ENCODE measurements at places on chromosomes 4 and X.

GRCh38 chr4:95857761-95858160 is 17.9 kb downstream of the PDHA2 start:
- DNase-seq = no peak

DNA sequence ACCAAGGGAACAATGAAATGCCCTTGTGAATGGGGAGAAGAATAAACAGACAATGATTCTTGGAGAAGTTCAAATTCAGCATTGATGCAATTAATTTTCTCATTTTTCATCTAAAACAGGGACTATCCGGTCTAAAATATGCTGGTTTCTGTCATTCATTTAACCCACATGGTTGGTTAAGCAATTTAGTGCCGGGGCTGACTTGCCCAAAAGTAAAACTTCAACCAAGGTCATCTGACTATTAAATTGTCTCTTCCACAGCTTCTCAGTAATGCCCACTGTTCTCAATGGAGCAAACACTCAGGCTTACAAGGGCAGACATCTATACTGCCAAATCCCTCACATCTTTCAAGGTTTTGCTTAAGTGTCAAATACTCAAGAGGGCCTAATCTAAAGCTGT is 51.3 kb downstream of the ANXA10 start:
- no peak for DNase-seq

- DNase-seq = peak; percentile 48
Observed at GRCh38 chr4:154329268-154329868, 162.2 kb downstream of the DCHS2 start.

DNA sequence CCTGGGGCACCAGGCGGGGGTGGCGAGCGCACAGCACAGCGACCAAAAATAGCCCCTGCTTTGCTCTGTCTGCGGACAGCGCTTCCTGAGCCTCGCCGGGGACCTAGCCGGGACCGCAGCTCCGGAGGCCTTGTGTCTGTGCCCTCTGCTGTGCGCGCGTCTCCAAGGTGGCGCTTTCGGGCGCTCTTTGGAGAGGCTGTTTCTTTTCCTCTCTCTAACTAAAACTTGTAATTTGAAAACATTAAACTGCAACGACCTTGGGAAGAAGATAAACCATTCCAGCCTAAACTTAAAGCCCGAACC is 3.4 kb downstream of the ARX start:
- DNase-seq = peak; percentile 46

- no peak for DNase-seq
Observed at GRCh38 chrX:23548164-23548563, 119.1 kb upstream of the PRDX4 start.

- peak; percentile 72 for DNase-seq
Observed at GRCh38 chrX:37825215-37825842, 22.0 kb downstream of the DYNLT3 start.

DNA sequence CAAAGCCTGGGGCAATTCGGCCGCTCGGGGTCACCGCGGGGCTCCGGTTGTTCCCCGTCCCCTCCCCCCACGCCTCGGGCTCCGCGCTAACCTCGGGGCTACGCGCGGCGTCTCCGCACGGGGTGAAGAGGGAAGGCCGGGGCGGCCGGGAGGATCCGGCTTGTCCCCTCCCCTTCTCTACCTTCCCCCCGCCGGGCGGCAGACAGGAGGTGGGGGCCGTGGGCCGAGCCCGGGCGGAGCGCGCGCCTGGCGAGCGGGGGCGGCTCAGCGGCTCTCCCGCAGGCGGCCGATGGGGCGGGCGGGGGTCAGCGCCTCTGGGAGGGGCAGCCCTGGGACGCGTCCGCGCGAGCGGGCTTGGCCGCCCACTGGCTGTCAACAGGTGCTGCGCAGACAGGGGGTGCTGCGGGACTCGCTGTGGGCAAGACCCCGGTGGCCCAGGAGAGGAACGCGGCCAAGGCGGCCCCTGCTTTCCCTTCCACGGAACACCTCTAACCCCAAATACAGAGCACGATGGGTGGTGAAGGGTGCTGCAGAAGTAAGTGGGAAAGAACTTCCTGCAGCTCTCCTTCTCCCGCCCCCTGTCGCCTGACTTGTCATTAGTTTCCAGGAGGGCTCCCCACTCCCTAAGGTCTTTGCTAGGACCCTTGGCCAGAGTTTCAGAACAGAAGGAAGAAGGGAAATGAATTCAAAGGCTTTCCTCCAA is at the start of gene PDGFC:
PDGFC (minus strand) TSS at position 124 of the 703 bp plus-strand sequence. CDS start 896 bp downstream, outside the sequence.
- DNase-seq = peak; percentile 91

- DNase-seq = no peak
Observed at GRCh38 chr4:24067367-24068193, 177.7 kb upstream of the PPARGC1A start.

DNA sequence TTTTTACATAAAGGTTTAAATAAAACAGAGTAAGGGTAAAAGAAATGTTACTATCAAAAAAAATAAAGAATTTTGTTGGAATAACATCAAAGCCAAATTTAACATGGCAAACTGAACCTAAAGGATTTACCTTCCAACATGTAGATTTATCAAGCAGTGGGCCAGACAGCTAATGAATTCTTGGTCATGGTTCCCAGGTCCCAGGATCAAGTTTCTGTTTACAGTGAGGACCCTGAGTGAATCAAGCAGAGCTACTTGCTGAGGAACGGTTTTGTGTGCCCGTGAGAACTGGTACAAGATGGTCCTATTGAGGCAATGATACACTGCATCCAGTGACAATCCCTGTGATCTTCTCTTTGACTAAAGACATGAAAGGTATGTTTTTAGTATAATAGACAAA is 157.1 kb downstream of the CDS1 start:
- no peak for DNase-seq

GRCh38 chr4:188282471-188283232 is 143.4 kb downstream of the TRIML1 start:
- no peak for DNase-seq

- DNase-seq = peak; percentile 89
Observed at GRCh38 chr4:105630670-105631655, 77.5 kb downstream of the INTS12 start.

- no peak for DNase-seq
Observed at GRCh38 chr4:853416-853781, 27.5 kb upstream of the CPLX1 start.

DNA sequence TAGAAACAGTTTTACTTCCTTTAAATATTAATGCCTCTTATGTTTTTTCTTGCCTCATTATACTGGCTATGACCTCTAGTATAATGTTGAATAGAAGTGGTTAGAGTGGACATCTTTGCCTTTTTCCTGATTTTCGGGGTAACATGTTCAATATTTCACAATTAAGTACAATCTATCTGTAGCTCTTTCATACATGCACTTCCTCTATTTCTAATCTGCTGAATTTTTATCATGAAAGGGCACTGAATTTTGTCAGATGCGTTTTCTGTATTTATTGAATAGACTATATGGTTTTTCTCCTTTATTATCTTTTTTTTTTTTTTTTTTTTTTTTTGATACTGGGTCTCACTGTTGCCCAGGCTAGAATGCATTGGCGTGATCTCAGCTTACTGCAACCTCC is 29.0 kb downstream of the MECP2 start:
- no peak for DNase-seq

DNA sequence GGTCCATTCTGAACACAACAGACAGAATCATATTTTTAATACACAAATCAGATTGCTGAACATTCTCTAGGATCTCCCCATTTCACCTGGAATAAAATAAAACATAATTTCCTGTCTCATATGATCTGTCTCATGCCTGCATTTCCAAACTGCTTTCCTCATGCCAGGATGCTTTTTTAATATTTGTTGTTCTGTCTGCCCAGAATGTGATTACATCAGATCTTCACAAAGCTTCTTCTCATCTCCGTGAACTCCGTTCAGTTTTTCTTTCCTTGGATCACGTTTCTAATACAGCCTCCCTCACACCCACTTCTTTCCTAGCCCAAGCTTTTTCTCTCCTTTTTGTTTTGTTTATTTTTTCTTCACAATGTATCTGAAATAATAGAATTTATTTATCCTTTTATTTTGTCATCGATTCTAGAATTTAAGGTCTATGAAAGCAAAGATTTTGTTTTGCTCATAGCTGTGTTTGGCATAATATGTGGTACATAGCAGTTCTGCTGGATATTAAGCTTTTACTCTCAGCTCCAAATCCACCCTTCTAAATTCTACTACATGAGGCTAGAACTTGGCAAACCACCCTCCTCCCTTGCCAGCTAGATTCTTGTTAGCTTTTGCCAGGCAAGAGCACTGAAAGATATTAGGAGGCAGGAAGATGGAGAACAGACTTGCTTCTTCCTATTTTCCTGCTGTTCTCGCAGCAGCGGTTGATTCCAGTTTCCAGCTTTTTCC is 165.5 kb upstream of the SLIT2 start:
- DNase-seq = no peak

DNA sequence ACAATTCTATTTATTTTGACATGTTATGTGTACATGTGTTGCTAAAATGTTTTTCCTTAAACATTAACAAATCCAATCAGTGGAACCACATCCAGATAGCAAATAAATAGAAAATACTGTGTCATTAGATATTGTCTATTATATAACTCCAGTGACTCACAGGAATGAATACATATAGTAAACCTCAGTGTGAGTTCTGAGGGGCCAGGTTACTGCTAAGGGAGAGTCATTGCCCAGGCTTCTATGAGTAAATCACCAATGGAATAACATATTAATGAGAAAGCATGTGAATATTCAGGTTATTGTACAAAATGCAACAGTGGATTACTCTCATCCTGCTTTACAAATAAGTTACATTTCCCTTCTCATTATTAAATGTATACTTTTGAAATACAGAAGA is 27.2 kb downstream of the TACR3 start:
- no peak for DNase-seq

GRCh38 chr4:148238811-148239493 is 203.3 kb downstream of the NR3C2 start:
- no peak for DNase-seq

DNA sequence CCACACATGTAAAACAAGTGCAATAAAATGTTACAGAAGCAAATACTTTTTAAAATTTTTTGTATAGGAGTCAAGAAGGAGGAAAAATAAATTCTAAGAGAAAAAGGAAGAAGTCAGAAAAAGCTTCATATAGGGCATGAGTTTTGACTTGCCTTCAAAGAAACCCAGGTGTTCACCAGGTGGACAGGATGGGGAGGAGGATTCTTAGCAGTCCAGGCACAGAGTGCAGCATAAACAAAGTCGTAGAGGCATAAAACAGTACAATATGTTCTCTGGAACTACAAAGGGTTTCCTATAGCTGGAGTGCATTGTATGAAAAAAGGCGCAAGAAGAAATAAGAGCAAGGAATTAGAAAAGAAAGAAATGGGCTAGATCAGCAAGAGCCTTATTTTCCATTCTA is 1.9 kb upstream of the SCFD2 start:
- DNase-seq = no peak

DNA sequence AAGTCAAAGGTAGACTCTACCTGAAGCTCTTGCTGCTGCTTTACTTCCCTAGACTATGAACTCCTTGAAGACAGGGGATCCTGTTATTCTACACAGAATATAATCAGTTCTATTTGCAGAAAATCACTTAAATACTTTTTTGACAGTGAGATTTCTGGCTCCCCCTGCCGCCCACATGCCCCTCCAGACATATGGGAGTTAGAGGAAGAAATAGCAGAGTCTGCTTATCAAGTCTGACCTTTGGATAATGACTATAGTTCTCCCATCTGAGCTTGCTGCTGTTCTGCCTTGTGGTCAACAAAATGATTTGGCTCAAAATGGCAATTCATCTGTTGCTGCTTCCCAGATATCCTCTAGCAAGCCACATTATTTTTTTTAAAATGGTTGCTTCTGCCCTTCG is 101.1 kb downstream of the ENOX2 start:
- no peak for DNase-seq

- DNase-seq = no peak
Observed at GRCh38 chrX:111410590-111411078, 1.4 kb downstream of the DCX start.

- no peak for DNase-seq
Observed at GRCh38 chr4:138866314-138866713, 149.3 kb upstream of the NOCT start.

DNA sequence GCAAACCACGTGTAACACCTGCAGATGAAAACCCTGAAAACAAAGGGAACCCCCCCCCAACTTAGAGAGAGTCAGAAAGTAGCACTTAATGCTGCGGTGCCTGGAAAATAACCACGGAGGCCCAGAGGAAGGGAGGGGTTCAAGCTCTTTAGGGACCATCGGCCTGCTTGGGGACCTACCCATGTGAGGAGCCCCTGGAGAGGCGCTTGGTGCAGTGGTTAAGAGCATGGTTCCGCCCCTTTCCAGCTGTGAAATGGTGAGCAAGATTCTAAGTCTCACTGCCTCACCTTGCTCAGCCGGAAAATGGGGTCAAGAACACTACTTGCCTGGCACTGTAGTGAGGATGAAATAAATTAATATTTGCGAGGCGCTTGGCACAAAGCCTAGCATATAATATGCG is 13.8 kb downstream of the SLC25A5 start:
- DNase-seq = no peak

DNA sequence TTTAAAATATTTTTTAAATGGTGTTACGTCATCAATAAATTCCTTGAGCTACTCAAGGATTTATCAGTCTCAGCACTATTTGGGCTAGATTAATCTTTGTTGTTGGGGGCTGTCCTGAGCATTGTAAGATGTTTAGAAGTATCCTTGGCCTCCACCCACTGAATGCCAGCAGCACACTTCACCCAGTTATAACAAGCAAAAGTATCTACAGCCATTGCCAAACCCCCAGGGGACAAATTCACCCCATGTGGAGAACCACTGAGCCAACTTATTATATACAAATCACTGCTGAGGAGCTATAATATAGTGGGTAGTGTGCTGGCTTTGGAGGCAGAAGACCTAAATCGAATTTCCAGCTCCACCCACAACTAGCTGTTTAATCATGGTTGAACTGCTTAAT is 58.3 kb downstream of the ATP10D start:
- no peak for DNase-seq

DNA sequence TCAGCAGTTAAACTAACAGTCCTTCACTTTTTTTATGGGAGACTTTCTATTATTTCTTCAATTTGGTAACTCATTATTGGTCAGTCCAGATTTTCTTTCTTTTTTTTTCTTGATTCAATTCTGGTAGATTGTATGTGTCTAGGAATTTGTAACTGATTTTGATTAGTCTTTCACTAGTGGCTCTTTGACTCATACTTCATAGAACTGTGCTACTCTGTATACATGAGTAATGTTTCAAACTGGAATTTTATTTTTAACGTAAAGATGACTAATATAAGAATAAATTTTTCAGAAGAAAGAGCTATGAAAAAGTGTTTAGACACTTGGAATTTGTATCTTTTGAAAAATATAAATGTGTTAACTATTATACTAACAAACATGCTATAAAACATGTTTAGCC is 813.0 kb downstream of the TRAM1L1 start:
- no peak for DNase-seq

DNA sequence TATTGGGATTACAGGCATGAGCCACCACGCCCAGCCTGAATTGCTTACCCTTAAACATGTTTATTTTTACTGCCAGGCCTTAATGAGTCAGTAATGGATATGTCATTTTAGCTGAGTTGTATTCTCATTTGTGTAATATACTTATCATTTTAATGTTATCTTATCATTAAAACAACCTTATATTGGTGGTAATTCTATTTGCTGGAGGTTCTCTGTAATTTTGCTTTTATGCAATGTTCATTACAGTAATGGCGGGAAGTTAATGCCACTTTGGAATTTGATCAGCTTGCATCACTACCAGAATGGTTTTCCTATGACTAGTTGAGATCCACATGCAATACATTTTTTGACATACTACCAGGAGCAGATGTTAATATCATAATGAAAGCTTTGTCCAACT is 6.3 kb upstream of the PGAM4 start:
- DNase-seq = no peak

Measured in HAP-1 (cell line).